Stimulated activated CD4-positive, alpha-beta T cell treated with anti-CD3 and anti-CD28 coated beads, Interleukin-2, amount 100 ng/mL, for 48 hours (primary cell): ENCODE measurements at places on chromosomes 7 and 10.

GRCh38 chr7:64114791-64115190 is 69.6 kb downstream of the ZNF727 start:
- DNase-seq = no peak

DNA sequence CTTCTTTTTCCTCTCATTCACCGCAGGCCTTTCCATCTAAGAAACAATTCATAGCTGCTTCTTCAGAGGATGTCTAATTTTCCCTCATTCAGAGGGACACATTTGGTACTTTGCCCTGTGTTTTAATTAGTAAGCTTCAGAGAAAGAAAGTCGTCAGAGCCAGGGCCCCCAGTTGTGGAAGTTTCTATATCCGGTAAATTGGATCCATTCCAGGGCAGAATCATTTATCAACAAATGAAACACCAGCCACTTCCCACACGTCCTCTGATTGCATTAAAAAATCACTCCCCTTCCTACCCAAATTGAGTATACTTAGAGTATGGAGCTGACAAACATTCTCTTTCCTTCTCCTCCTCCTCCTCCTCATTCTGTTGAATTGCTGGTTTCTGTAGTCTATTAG is 205.8 kb upstream of the HDAC9 start:
- no peak for DNase-seq

- no peak for DNase-seq
These were observed 80.4 kb upstream of the JAZF1 start for GRCh38 chr7:28260969-28261368.

DNA sequence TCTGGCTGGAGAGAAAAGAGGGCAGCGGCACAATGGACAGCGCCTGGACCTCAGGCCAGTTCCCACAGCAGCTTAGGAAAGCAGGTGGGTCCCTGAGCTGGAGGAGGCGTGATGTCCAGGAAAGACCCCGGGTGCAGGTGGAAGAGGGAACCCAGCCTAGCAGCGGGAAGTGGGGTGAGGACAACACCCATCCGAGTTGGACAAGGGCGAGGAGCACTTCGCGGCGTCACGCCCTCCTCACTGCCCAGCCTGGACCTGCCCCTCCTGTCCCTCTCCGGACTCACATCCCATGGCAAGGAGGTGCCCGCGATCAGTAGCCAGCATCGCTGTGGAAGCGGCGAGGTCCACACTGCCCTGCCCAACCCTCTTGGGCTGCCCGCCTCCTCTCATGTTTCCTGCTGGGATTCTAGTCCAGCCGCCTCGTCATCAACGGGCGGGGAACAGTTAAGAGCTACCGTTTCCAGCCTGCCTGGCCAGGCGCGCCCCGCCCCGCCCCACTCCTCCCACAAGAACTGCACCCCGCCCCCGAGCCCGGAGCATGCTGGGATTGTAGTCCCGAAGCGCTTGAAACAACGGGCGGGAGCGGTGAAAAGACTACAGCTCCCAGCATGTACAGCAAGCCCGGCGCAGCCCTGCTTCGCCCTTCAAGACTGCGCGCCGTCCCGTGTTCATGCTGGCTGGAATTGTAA is 930.6 kb upstream of the ZNF722 start:
- no peak for DNase-seq

DNA sequence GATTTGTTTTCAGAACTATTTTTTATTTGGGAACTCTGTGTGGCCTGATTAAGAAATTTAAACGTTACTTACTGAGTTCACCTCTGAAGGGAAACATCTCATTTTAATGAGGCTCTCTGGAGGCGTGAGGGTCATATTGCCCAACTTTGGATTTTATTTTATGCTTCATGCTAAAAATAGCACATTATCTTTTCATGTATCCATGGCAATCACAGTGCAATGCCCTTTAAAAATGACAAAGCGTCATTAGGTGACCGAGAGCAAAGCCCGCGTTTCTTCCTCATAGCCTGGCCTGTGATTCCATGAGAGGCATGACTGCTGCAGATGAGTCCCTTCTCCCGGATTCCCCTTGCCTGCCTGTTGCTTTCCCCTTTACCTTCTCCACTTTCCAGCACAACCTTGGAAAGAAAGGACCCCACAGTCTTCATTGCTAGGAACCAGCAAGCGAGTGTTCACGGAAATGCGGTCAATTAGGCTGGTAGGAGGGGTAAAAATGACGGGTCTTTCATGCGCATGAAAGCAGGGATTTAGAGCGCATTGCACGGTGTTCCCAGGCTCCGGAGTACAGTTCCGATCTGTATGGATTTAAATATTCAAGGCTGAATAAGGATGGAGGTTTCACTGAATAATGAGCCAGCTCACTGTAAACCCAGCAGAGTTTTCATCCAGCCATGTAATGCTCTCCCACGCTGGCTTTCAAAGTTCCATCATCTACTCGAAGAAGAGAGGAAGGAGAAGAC is 98.2 kb upstream of the PITRM1 start:
- DNase-seq = no peak

DNA sequence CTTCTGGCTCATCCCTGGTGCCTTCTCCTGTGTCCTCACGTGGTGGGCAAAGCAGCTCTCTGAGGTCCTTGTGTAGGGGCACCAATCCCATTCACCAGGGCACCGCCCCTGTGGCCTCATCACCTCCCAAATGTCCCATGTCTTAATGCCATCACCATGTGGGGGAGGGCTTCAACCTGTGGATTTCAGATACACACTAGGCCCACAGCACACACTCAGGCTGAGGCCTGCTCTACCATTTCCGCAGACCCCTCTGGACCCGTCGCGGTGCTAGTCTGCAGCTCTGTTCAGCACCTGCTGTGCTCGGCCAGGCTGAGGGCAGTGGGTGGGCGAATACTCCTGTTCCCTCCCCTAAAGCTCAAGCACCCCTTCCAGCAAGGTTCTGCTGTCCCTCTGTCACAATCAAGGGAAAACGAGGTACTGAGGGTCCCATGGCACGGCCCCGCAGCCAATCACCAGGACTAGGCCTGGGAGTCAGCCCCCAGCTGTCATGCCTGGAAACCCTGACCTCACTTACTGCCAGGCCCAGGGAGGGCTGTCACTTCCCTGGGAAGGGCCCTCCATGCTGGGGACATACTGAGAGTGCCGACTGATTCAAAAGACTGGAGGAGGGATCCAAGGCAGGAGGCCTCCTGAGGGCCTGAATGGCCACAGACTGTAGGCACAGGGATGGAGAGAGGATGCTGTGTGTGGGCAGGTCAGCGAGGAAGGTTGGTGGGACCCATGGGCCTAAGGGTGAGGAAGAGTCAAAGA is 123.8 kb upstream of the RET start:
- DNase-seq = no peak

- no peak for DNase-seq
These were observed 55.1 kb upstream of the TRIL start for GRCh38 chr7:29013082-29013695.

GRCh38 chr10:84176351-84176750 is 2.8 kb downstream of the GPR15LG start:
- DNase-seq = no peak

DNA sequence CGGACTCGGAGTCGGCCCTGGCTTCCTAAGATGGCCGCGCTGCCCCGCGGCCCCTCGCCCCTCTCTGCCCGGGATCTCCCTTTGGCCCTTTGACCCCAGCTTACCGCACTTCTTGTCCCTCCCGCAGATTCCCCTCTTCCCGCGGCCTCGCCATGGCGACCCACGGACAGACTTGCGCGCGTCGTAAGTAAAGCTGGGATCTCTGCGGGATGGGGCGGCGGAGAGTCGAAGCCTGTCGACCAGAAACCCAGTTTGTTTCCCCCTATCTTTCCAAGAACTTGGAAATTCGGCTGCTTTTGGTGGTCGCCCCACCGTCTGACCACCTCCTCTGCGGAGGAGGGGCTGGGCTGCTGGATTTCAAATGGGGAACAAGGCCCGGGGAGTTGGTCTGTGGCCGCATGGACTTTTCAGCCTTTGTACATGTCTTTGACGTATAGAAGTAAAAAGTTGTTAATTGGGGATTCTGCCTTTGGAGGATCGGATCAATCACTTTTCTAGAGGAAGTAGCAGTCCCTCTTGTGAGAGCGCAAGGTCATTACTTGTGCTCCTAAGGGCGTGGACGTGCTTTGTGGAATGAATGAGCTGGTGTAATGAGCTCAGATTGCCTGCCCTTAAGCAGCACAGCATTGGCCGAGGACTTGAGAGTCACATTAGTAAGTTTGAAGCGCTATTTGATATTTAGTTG is 553 bp downstream of the VDAC2 start:
- DNase-seq = peak; percentile 13

DNA sequence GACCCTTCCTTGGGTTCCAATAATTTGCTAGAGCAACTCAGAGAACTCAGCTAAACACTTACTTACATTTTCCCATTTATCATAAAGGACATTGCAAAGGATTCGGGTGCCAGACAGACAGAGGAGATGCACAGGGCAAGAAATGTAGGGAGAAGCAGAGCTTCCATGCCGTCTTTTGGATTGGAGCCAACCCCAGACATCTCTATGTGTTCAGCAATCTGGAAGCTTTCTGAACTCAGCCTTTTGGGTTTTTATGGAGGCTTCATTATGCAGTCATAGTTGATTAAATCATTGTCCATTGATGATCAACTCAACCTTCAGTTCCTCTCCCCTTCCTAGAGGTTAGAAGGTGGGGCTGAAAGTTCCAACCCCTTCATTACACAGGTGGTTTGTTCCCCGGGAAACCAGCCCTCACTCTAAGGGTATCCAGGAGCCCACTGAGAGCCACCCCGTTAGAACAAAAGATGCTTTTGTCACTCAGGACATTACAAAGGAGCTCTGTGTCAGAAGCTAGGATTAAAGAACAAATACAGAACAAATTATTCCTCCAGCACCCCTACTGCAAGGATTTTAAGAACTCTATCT is 211.9 kb upstream of the VSTM2A start:
- no peak for DNase-seq

DNA sequence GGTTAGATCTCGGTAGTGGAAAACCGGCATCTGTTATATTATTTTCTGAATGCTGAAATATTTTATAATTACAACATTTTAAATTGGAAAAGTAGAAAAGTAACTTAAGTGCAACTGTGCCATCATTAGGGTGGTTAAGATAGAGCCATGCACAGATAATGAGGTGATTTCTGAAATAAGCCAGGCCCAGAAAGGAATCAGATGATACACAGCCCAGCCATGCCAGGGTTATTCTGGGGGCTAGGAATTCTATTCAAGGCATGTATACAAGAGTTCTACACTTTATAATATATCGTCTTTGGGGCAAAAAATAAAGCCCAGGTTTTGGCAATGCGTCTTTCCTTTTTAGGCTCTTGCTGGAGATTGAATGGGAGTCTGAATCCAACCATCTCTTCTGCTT is 128.7 kb downstream of the ITGB8 start:
- DNase-seq = no peak

GRCh38 chr7:140526214-140526613 is 46.9 kb upstream of the MKRN1 start:
- DNase-seq = no peak

- DNase-seq = no peak
These were observed 9.2 kb upstream of the ORAI2 start for GRCh38 chr7:102424129-102424551.

- no peak for DNase-seq
These were observed 296.0 kb upstream of the KIAA1217 start for GRCh38 chr10:23912884-23913404.

DNA sequence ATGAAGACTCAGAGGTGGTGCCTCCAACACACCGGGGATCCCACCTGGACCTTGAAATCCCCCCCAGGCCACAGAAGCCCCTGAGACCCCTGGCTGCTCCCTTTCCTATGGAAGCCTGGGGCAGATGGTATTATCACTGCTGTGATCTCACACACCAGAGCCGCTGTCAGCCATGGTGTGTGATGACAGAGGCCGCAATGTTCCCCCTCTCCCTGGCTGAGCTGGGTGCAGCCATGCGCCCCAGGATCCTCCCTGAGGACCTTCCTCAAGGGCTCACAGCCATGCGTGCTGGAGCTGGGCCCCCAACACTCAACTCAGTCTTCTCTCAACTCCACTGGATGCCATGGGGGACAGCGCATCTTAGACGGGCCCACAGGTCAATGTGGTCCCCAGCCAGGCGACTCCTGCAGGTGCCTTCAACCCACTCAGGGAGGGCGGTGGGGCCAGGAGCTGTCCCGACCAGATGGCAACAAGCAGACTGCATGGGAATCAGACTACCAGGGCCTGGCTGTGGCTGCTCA is 44.9 kb downstream of the VIPR2 start:
- DNase-seq = no peak

DNA sequence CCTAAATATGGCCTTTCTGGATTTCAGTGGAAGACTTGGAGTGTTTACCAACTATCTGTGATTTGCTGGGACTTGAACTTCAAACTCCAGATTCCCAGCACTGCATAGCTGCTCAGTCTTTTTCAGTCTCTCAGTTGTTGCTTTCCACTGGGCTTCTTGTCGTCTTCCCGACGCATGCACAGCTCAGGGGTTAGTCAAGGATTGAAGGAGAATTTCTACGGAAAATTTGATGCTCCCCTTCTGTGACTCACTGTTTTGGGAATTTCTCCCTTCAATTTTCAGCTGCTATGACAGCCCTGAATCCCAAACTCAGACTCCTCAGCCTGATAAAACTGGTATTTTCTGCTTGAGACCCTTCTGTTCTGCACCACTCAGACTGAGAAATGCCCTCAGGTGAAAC is 91.7 kb downstream of the CYP26A1 start:
- DNase-seq = no peak

DNA sequence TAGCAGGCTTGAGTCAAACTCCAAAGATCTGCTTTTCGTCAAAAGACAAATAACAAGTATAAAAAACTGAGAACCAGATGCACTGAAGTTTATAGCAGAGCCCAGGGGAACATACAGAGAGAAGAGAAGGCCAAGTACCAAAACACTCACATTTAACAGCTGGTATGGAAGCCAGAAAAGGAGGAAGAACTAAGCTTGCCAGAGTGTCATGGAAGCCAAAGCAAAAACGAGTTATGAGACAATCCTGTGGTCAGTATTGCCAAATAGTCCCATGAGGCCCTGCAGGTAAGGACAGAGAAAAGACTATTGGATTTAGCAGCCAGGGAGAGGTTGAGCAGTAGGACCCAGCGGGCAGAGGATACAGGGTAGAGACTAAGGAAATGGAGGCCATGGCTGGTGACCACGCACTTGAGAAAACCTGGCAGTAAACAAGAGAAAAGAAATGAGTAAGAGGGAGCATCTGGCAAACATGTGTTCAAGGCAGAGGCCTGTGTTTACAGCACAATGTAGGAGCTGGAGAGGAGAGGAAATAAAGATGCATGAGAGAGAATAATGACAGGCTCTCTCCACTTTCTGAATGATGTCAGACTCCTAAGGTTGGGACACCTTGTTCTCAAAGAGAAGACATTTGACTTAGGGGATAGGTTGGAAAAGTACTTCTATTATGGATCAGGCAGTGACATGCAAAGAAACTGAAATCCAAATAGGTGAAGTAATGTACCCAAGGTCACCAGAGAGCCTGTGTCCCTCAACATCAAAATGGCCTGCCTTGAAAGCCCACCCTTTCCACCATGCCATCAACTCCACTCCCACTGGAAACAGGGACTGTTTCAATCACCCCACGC is 9.1 kb downstream of the CREB3L2 start:
- DNase-seq = no peak

GRCh38 chr10:31940839-31941653 is 12.4 kb upstream of the ARHGAP12 start:
- no peak for DNase-seq

GRCh38 chr10:68560186-68560942 is at the start of gene TET1:
TET1 (plus strand) TSS chr10:68560337; CDS start chr10:68572339, 12,002 bp downstream.
- DNase-seq = peak; percentile 37

- no peak for DNase-seq
These were observed 21.7 kb downstream of the SCD start for GRCh38 chr10:100368721-100369120.
